Urinary bladder (tissue), 4 donors: ENCODE measurements at places on chromosomes 13 and 19.

DNA sequence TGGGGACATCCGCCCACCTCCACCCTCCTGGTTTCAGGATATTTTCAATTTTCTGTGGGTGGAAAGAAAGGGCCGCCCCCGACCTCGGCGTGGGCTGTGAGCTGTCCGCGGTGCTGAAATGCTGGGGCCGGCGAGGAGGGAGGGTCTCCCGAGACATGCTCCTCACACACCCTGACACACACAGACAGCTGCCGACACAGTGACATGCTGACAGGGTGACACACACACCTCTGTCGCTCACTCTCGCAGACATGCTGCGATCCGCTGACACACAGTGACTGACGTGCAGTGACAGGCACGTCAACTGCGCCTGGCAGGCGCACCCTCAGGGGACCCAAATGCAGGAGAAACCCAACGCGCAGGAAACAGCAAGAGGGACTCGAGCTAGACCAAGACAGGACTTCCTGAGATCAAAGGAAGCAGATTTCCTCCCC lies 25.1 kb upstream of the MEIS3 start:
- DNase-seq, result no peak

- DNase-seq, result no peak
Measured at GRCh38 chr19:28312269-28312668, 900.7 kb downstream of the UQCRFS1 start.

DNA sequence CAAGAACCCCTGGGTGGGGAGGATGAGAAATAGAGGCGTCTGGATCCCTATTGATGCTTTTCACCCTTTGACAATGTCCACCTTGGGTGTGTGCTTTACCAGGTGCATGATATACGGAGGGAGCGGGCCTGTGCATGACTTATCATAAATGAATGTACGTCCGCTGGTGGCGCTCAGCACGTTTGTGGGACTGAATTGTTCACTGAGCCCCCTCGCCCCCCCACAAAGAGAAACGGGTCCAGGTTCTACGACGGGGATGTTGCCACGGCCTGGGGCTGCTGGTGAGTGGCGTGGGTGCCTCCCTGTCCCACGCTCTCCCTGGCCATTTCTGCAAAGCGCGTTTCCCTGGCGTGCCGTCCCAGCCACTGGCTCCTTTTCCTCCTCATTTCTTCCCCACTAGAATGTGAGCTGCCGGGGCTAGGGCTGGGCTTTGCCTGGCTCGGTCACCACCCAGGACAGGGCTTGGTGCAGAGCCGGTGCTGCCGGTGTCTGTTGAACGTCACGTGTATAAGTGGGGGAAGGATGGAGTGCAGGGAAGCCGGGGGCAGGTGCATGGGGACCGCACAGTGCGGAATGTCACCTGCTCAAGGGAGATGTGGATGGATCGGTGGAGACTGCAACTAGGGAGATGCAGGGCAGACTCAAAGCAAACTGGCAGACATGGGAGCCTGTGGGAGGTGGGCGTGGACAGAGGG lies 21.6 kb downstream of the LRRC4B start:
- DNase-seq, result no peak

DNA sequence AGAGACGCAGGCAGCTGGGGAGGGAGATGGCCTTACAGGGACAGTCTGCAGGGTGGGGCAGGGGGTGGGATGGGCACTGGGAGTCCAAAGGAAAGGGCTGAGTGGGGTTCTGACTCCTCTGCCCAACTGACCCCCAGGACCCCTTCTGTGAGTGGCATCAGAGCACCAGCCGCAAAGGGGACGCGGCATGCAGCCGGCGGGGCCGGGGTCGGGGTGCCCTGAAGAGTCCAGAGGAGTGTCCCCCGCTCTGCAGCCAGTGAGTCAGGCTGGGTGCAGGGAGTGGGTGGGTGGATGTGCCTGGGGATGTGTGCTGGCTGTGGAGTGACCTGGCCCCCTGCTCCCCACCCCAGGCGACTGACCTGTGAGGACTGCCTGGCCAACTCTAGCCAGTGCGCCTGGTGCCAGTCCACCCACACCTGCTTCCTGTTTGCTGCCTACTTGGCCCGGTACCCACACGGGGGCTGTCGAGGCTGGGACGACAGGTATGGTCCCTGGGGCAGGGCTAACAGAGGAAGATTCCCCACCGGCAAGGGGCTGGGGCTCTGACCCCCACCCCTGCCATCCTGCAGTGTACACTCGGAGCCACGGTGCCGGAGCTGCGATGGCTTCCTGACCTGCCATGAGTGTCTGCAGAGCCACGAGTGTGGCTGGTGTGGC lies 25.8 kb downstream of the MEGF8 start:
- no peak for DNase-seq

DNA sequence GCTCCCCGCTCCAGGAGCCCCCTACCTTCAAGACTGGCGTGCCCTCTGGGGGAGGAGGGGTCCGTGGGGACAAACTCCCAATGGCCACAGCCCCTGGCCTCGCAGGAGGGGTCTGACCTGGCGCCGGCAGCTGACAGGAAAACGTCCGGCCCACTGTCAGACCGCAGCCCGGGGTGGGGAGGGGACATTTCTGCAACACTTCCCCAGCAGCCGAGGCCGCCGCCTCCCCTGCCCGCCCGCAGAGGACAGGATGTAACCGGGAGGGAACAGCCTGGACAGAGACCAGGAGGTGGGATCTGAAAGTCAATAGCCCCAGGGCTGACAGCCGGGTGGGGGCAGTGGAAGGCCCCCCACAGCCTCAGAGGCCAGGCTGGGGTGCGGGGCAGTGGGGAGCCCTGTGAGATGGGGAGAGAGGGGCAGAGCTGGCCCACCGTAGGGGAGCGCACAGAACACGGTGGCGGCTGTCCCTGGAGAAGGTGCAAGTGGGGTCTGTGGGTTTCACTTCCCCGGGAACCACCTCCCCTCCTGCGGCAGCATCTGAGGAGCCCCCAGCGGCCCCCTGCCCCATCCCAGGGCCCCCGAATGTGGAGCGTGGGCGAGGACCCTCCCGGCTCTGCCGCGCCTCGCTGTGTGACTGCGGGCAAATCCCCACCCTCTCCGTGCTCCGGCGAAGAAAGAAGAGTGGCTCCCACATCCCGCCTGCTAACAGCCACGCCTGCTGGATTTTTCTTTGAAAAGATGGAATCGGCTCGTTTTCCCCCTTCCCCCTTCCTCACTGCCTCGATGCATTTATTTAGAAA lies at the start of gene PEAK3:
Gene PEAK3, minus strand, starts transcription at position 114 of the 800 bp plus-strand sequence. CDS start 1,244 bp downstream, outside the sequence.
- DNase-seq, result no peak

- no peak for DNase-seq
Measured at GRCh38 chr13:102724923-102725322, 30.1 kb upstream of the METTL21C start.
